Kidney epithelial cell (primary cell): ENCODE measurements at places on chromosomes 5 and 9. TPM values are rescaled to one million over a fixed set of nuclear protein-coding genes. Genes with fewer than 3 reads are reported as not detected.

DNA sequence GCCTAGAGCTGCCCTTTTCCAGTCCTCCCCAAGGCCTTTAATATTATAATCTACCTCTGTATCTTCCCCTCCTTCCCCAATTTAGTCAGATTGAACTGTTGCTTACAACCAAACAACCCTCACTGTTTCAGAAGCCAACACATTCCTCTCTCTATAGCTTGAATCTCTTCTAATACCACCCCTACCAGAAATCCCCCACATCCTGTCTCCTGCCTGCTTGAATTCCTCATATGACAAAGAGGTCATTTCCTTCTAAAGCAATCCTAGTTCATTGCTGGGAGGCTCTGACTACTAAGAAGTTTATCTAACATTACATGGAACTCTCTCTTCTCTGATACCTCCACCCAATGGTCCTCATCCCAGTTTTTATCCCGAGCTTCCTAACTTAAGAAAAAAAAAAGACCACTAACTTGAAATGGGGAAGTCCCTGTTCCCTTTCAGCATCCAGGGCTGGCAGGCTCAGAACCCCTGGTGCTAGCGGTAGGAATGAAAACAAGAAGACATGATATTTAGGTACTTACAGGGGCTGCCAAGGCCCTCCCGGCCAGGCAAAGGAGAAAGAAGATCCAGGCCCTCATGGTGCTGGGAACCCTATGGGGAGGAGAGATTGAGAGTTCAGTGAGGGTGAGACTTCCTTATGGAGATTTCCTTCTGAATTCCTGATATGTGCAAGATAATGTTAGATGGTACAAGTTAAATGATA, 11.0 kb downstream of the SPARC start:
- no peak for DNase-seq

DNA sequence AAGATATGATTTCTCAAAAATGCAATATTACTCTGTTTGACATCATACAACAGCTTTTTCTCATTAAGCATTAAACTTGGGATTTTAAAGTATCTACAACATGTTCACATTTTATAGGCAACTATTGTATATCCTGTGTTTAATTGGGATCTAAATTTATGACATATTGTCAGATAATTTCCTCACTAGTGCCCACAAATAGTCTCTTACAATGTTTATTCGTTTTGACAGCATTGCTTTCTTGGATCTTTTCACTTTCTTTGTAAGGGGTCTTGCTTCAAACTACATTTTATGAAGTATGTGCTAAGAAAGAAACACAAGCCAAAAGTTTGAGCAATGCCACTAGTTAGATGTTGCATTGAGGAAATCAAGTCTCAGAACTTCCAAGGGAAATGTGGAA, 285.1 kb downstream of the TMEM167A start:
- DNase-seq: no peak

- DNase-seq: no peak
Measured at GRCh38 chr5:82986404-82986803, 90.8 kb downstream of the TMEM167A start.

DNA sequence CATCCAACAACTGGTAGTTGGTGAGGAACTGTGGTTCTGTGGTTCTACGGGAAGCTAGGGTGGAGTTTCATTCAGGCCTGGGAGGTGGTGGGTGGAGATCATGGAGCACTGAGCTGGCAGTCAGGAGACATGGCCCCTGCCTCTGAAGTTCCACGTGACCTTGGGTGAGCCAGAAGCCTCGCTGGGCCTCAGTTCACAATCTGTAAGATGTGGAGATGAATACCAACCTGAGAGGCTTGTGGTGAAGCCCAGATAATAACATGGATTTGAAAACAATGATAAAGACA, 177.9 kb downstream of the MACROH2A1 start:
- DNase-seq: no peak

DNA sequence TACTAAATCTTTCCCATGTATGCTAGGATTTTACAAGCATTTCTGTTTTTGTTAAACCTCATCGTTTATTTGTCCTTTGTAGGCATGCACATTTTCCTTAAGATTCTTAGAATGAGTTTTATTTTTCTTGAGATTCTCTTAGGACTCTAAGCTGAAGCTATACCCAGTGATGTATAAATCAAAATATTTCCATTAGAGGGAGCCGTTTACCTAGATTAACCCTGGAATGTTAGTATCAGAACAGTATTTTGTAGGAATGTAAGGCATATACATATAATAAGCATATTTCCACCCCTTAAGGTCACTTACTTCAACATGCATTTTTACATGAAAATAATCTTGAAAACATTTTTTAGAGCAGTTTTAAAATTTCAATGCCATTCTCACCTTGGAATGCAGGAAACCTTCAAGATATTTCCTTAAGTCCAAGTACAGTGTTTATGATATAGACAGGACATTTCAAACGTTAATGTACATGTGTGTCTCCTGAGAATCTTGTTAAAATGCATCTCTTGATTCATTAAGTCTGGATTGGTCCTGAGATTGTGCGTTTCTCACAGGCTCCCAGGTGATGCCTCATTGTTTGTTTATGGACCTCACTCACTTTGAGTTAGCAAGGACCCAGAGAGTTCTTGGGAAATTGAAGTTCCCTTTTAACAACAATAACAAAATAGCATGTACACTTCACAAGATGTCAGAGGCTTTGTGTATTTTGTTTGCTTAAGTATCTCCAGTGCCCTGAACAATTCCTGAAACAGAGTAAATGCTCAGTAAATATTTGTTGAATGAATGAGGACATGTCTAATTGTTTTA, 34.9 kb upstream of the FCHO2 start:
- DNase-seq: no peak

DNA sequence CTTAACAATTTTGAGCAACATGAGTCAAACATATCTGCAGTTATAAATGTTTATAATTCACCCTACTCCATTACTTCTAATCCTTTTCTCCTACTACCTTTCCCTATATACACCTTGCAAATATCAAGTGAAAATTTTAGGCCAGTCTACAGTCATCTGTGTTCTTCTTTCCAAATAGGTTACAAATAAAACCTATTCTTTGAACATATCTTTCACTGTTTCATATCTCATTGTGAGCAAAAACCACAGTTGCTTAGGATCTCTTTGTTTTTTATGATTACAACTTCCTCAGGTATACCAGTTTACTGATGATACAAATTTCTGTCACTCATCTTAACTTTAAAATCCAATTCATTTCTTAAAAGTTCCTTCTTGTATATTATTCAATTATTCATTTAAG, 34.4 kb downstream of the RFX3 start:
- no peak for DNase-seq

GRCh38 chr9:128635266-128636023, 21.2 kb downstream of the DYNC2I2 start:
- peak; percentile 87 for DNase-seq

GRCh38 chr5:83044926-83045325, 32.3 kb downstream of the TMEM167A start:
- DNase-seq: no peak

GRCh38 chr9:135902655-135903357, 4.5 kb downstream of the CAMSAP1 start:
- DNase-seq: no peak

- no peak for DNase-seq
Measured at GRCh38 chr9:83469722-83470121, 68.5 kb downstream of the FRMD3 start.

DNA sequence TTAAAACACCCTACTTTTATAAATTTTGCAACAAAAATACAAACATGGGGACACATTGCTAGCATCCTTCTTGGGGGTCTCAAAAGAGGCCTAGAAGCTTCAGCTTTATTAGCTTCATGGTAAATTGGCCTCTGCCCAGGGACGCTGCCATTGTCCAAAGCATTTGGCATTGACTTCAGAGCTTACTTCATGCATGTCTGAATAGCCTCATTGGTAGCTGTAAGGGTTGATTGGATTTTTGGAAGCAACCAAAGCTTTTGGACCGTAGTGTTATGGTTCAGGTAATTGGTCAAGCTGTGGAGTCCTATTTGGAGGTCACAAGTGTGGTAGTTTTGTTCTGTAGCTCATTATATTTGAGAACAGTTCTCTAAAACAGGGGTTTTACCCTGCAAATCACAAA, 411.7 kb upstream of the SLC24A2 start:
- no peak for DNase-seq

DNA sequence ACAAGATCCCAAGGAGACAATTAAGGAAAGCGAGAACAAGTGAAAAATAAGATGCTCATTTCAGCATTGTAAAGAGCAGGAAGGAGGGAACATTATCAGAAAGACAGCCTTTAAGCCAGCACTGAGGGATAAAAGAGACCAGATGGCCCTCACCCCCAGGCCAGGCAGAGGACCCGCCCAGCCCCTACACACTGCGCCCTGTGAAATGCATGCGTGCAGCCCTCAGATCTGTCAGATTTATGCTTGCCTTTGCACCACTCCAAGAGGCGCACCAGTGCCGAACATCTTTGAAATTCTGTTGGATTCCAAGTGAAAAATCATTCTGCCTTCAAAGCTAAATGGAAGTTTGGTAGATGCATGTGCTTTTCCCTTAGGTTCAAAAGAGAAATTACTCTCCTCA, 378.0 kb downstream of the MLLT3 start:
- no peak for DNase-seq

DNA sequence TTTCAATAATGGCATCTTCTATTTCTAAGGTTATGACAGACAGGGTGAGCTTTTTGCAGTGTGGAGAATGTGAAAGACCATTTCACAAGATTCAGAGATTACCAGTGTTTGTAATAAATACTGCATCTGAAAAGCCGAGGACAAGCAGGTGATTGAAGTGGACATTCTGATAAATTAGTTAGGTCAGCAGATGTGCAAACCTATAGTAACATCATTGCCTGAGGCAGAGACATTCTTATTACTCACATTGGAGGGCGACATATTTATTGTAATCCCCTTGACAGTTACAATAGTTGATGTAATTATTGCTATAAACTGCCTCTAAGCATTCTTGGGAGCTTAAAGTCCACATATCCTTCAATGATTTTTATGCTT, 3.3 kb downstream of the RASGRF2 start:
- no peak for DNase-seq

DNA sequence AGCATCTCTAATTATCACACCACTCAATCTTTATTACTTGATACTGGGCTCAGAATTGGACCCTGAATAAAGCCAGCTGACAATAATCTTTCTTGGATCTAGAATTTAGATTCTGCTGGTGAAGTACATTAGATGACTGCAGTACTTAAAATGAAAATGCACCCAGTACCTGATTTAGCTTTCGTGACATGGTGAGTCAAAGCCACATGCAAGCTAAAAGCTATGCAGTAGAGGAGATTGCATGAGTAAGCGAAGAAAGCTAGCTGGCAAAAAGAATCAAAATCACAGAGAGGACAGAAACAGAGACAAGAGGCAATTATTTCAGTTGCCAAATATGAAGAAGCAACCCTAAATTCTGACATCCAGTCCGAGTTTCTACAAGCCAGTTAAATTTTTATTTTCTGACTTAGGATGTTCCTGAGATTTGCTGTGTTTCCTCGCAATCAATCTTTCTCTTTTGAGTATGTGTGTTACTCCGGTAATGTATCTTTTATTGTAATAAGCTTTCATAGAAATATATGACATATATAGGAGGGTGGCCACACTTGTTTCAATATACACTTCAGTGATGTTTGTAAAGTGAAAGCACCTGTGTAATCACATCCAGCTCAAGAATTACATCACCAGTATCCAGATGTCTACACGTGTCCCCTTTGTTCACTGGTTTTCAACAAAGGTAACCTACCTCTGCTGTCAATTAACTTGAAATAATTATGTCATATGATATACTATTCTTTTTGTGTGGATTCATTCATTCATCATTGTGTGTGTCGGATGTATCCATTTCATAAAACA, 101.7 kb downstream of the CDH18 start:
- DNase-seq: peak; percentile 37

The PKN3 gene
- 4.6 and 9.5 TPM in 2 replicates for total RNA-seq

The CCL27 gene
- not detected in 2 replicates for total RNA-seq

The SPINK9 gene
- not detected in 2 replicates for total RNA-seq

The SMIM32 gene
- total RNA-seq: 0.08 TPM in 1 of 2 replicates, not detected in the other

The SLC6A19 gene
- not detected in 2 replicates for total RNA-seq

The PHF24 gene
- 0.07 and 0.58 TPM in 2 replicates for total RNA-seq
